Small intestine (tissue), 16 donors: ENCODE measurements at places on chromosomes 11 and 22.

GRCh38 chr11:74390697-74391096 is 7.5 kb downstream of the PGM2L1 start:
- DNase-seq = no peak

DNA sequence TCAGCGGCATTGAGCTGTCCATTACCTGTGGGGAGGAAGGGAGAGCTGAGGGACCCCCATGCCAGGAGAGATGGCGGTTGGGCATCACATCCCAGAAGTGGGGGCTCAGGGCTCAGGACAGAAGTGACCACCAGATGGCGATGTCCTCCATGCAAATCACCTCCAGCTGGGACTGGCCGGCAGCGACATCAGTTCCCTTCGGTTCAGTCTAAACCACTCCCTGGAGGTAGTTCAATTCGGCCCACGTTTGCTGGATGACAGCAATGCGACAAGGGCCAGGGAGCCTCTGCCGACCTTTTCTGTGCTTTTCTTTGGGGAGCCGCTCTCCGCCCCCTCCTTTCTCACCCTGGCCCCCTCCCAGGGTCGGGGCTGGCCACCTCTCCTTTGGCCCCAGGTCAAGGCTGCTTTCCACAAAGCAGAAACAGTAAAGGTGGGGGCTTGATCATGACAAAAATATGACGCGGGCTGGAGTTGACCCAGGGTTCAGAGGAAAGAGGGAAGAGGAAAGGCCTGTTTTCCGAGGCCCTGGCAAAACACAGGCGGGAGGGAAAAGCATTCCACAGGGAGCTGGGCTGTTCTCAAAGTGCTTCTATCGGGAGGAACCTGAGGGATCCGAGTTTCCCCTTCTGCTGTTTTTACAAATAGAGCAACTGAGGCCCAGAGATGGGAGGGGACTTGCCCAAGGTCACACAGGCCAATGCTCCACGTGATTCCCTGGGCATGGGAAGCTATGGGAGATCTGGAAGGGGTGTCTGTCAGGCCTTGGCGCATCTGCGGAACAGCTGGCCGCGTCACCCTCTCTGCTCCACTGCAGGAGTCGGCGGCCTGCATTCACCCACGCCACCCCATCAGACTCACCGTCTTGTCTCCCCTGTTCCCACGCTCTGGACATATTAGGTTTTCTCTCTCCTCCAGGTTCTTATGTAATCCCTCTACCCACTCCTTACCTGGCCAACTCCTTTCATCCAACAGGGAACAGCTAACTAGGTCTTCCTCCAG is 54.7 kb downstream of the FBXO7 start:
- DNase-seq = peak; percentile 72

- peak; percentile 69 for DNase-seq
Observed at GRCh38 chr11:134515081-134515960, 103.3 kb upstream of the B3GAT1 start.

DNA sequence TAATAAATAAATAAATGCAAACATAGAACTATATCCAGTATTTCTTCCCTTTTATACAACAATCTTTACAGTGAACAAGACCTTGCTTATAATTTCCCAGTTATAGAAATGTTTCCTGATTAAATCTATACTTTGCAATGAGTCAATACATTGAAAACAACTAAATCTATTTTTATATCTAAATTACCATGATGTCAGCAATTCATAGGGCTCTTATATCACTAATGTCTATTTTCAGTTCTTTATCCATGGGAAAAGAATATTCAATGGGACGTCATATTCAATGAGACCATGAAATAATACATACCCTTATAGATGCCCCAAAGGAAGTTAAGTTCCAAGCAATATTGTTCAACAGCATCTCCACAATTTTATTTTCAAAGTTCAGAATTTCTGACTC is 359.9 kb downstream of the CASP12 start:
- DNase-seq = no peak

DNA sequence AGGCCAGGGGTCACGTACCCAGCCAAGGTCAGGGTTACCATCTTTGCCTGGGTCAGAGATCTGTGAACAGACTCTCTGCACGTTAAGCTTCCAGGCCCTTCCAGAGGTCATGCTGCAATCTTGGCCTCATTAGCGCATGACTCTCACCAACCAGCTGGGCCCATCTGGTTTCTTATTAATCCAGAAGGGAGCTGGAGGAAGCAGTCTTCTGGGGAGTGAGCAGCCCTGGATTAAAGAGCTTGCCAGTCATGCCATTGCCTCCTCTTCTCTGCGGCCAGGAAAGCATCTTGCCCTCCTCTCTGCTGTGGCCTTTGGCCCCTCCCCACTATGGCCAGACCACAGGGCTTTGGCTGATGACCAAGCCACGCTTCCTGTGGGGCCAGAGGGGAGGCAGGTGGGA is 57.4 kb downstream of the CHST1 start:
- DNase-seq = no peak

DNA sequence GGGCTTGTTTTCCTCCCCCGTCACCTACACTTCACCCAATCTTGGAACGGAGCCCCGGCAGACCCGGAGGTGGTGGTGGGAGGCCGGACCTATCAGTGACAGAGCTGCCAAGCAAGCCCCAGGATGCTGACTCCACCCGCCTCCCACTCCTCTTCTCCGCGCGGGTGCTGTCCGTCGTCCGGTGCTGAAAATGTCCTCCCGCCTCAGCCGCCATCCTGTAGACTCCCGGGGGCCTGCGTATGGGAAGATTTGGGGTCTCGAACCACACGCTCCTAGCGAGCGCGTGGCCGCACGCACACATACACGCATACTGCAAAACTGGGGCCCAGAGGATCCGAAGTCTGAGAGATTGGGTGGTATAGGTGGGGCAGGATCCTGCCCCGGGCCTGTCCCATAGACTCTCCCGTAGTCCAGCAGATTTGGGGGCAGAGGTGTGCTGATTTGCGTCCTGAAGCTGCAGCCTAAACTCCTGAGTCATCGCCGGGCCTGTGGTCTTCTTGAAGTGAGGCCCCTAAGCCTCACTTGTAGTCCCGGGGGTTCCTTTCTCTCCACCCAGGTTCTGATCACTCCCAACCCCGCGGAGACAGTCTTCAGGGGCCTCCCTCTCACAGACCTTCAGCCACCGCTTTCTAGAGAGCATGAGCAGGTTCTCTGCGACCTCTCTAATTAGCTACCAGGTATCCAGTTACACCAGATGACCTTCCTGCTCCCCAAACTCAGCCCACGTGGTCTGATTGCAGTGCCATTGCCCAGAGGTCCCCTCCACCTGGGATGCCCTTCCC is 796 bp upstream of the YIF1A start:
- DNase-seq = peak; percentile 87

DNA sequence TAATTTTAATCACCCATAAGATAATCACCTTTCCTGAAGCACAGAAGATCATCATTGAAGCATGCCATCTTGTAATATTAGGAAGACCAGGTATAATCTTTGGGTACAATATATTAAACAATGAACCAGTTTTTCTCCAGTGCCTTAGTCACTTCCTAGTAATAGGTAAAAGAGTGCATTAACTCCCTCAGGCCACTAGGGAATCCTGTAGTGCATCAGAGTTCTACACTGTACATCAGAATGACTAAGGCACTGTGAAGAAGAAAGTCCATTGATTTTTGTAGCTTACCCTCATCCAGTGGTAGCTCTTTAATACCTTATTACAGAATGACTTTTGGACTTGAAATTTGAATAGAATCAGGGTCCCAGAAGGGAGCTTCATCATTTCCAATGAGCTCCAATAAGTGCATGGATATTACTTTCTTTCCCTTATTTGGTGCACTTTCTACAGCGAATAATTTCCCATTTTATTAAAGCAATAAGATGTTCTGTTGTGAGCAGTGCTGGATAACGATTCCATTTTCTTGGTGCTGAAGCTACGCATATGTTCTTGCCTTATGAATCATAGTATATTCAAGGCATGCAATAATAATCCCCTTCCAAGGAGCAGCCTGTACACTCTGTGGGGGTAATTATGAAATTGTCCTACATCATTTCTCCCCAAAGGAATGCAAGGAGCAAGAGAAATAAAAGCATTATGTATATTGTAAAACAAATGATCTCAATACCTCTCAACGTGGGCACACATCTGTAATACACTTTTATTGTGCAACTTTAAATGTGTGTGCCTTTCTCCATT is 4.7 kb downstream of the C11orf87 start:
- DNase-seq = no peak

GRCh38 chr11:17751558-17751957 is 17.0 kb downstream of the KCNC1 start:
- DNase-seq = no peak

DNA sequence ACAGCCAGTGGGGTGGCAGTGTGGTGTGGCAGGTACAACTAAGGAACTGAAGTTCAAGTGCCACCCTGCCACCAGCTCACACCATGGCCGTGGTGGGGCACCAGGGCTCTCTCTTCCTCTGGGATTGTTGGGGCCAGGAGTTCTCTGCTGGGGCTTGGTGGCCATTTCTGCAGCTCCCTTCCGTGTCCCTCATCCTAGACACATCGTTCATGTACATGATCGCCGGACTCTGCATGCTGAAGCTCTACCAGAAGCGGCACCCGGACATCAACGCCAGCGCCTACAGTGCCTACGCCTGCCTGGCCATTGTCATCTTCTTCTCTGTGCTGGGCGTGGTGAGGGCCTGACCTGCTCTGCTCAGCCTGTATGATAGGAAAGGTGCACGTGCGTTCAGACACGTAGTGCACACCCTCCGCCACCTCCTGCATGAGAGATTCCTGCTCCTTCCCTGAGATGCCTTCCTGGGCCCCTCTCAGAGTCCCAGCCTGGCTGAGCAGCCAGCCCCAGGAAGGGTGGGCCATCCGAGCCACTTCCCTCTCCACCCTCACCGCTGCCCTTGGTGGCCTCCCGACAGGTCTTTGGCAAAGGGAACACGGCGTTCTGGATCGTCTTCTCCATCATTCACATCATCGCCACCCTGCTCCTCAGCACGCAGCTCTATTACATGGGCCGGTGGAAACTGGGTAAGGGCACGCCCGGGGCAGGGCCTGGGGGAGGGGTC is 7.3 kb upstream of the TAGLN start:
- no peak for DNase-seq

- no peak for DNase-seq
Observed at GRCh38 chr11:116631201-116631600, 141.6 kb downstream of the BUD13 start.

DNA sequence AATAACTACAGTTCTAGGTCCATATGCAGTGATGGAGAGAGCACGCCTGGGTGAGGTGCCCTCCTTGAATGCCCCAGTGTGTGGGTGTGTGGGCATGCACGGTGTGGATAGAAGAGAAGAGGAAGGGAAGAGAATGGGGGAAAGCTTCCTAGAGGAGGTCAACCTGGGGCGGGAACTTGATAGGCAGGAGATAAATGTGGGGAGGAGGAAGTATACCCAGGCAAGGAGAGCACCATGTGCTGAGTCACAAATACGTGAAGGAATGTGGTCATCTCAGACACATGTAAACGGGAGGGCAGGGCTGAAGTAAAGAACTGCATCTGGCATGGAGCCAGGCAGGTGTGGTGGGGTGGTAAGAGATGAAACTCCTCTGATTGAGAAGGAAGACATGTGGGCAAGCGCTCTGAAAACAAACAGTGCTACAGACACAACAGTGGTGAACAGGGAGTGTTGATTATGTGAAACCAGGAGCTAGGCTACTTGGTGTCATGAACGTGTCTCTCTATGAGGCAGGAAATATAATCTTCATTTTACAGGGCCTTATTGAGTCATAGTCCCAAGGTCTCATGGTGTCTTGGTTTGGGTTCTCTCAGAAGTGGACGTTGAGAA is 61.5 kb upstream of the EED start:
- DNase-seq = peak; percentile 89

DNA sequence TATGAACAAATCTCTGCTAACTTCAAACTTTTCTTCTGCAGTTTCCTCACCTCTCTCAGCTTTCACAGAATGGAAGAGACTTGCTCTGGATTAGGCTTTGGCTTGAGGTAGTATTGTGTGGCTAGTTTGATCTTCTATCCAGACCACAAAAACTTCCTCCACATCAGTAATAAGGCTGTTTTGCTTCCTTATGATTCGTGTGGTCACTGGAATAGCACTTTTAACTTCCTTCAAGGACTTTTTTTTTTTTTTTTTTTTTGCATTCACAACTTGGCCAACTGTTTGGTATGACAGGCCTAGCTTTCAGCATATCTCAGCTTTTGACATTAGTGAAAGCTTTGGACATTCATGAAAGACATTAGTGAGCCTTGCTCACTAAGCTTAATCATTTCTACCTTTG is 47.5 kb upstream of the LRRC55 start:
- DNase-seq = no peak
